ENCODE measurements at places on chromosomes 7 and 10.

DNA sequence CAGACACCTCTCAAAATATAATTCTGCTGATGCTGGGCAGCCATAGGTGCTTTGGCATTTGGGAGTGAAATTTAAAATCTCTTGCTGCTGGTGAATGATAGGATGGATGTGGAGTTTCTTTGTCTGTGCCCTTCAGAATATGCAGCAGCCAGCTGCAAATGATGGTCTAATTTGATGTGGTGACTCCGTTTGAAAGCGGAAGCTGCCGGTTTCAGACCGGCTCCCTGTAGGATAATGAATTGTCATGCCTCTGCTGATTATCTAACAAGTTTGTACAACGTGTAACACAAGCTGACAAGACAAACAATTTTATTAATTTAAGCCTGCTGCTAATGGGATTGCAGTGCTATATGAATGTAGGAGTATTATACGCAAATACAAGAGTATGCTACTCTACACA lies 103.5 kb downstream of the SND1 start:
- no peak for DNase-seq

- no peak for DNase-seq
Observed at GRCh38 chr7:52161483-52161882, 844.9 kb upstream of the COBL start.

- DNase-seq: no peak
Observed at GRCh38 chr10:78432583-78432982, 398.9 kb downstream of the RPS24 start.

GRCh38 chr10:124916098-124916584 lies 25.8 kb upstream of the ZRANB1 start:
- DNase-seq: peak; percentile 57

GRCh38 chr10:123019264-123019663 lies 10.5 kb downstream of the ACADSB start:
- no peak for DNase-seq
